ENCODE measurements at places on chromosomes 5 and 9. TPM values are rescaled to one million over a fixed set of nuclear protein-coding genes. Genes with fewer than 3 reads are reported as not detected.

GRCh38 chr9:99606957-99607356, 214.7 kb upstream of the NR4A3 start:
- no peak overlapping the region for H3K27ac ChIP-seq
- no peaks in the 10 kb centered on the region for H3K36me3 ChIP-seq
- no peak overlapping the region for H3K4me3 ChIP-seq
- H3K27me3 ChIP-seq: 0 out of 3 replicates have a peak, but pooled peaks cover 3% of the 10 kb centered on the region
- DNase-seq: no peak

DNA sequence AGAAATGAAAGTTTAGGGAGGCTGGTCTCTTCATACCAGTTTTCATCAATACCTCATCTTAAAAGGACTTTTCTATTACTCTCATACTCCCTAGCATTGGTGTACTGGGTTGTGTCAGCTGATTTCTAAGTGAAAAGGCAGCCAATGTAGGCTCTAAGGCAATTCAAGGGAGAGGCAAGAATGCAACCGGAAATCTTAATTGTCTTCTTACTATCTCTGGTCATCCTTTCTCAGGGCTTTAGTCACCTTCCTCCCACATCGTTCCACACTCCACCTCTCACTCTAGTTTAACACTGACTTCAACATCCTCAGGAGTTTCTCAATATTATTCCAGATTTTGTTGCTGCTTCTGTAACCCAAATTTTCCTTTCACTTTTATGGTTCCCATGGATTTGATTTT, 281.8 kb upstream of the RFX3 start:
- H3K4me1 ChIP-seq: no peaks in the 10 kb centered on the region
- no peaks in the 10 kb centered on the region for H3K36me3 ChIP-seq
- DNase-seq: no peak
- no peak overlapping the region for H3K4me3 ChIP-seq
- H3K27me3 ChIP-seq: no peaks in the 10 kb centered on the region

DNA sequence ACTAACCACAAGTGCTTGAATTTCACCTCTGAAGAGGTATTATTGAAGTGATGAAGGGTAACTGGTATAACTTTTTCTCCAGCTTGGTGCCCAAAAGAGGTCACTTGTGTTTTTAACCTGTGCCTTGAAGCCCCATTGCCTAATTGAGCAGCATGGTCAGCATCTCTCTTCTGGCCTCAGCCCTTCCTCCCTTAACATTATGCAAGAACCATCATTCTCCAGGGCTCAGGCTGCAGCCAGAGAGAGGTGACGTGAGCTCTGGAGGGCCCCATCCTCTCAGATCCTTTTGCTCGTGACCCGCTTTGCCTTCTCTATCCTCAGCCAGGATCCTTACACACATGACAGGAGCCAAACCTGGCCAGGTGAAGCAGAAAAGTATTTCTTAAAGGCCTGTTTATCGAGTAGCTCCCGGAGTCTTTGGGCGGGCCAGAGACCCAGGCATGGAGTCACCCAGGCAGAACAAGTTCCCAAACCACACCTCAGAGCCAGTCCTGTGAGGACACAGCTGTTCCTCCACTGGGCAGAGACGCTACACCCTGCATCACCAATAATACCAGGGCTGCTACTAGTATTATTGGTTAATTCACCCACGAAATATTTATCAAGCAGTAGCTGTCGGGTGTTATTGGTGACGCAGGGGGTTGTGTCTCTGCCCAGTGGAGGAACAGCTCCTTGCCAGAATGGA, 29.6 kb upstream of the BOD1 start:
- no peak for DNase-seq
- no peaks in the 10 kb centered on the region for H3K27me3 ChIP-seq
- no peak overlapping the region for H3K4me3 ChIP-seq
- H3K36me3 ChIP-seq: no peaks in the 10 kb centered on the region
- H3K4me1 ChIP-seq: peaks cover 46% of the 10 kb centered on the region

GRCh38 chr9:81455462-81456219, 233.7 kb downstream of the TLE1 start:
- no peaks in the 10 kb centered on the region for H3K36me3 ChIP-seq
- DNase-seq: no peak
- H3K4me3 ChIP-seq: no peak overlapping the region
- no peaks in the 10 kb centered on the region for H3K4me1 ChIP-seq
- no peak overlapping the region for H3K27ac ChIP-seq

- H3K27ac ChIP-seq: no peak overlapping the region
- no peaks in the 10 kb centered on the region for H3K27me3 ChIP-seq
- H3K4me3 ChIP-seq: no peak overlapping the region
Observed at GRCh38 chr9:72356041-72356582, 8.9 kb downstream of the ZFAND5 start.

- no peaks in the 10 kb centered on the region for H3K36me3 ChIP-seq
- no peaks in the 10 kb centered on the region for H3K27me3 ChIP-seq
- H3K4me3 ChIP-seq: no peak overlapping the region
- H3K27ac ChIP-seq: no peak overlapping the region
Observed at GRCh38 chr9:34658461-34658860, 4.0 kb downstream of the CCL27 start.

- peaks cover 34% of the 10 kb centered on the region for H3K27me3 ChIP-seq
- no peaks in the 10 kb centered on the region for H3K36me3 ChIP-seq
- peaks cover 26% of the 10 kb centered on the region for H3K4me1 ChIP-seq
- no peak overlapping the region for H3K27ac ChIP-seq
- no peak overlapping the region for H3K4me3 ChIP-seq
Observed at GRCh38 chr5:132012371-132013005, 1.0 kb upstream of the ACSL6 start.

- peaks cover 1% of the 10 kb centered on the region for H3K27me3 ChIP-seq
- H3K27ac ChIP-seq: no peak overlapping the region
- H3K4me1 ChIP-seq: no peaks in the 10 kb centered on the region
- no peaks in the 10 kb centered on the region for H3K36me3 ChIP-seq
- no peak overlapping the region for H3K4me3 ChIP-seq
Observed at GRCh38 chr9:32928145-32928763, 73.2 kb downstream of the APTX start.

CCDC171 gene
- 2.5 TPM for total RNA-seq

NREP gene
- 48.5 TPM for total RNA-seq
